Stimulated activated CD8-positive, alpha-beta memory T cell treated with anti-CD3 and anti-CD28 coated beads, Interleukin-2, amount 100 ng/mL, for 48 hours (primary cell): ENCODE measurements at places on chromosomes 12 and 14.

DNA sequence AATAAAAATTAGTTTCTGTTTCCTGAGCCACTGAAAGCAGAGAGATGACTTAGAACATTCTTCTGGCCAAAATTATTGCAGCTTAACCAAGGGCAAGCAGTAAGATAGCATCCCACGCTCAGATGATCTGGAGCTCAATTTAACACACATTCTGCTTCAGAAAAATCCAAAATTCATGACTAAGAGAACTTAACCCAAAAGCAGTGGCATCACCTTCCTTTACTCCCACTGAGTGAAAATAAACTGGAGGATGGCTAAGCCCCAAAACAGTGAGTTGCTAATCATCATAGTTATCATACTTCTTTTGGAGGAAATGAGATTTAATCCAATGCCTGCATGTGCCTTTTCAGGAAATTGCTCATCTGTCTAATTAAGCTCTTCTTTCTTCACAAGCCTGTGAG, 195.4 kb downstream of the DUSP6 start:
- no peak for DNase-seq

- no peak for DNase-seq
These were observed 822 bp upstream of the RDH5 start for GRCh38 chr12:55719371-55719770.

GRCh38 chr12:114266536-114266935, 139.4 kb downstream of the TBX5 start:
- no peak for DNase-seq

GRCh38 chr12:26396402-26396801, 201.0 kb downstream of the SSPN start:
- no peak for DNase-seq

- no peak for DNase-seq
These were observed 12.3 kb downstream of the EMP1 start for GRCh38 chr12:13208533-13209435.

- no peak for DNase-seq
These were observed 21.1 kb downstream of the KRT18 start for GRCh38 chr12:52969828-52970569.

GRCh38 chr14:50726372-50727107, 58.4 kb upstream of the SAV1 start:
- no peak for DNase-seq

DNA sequence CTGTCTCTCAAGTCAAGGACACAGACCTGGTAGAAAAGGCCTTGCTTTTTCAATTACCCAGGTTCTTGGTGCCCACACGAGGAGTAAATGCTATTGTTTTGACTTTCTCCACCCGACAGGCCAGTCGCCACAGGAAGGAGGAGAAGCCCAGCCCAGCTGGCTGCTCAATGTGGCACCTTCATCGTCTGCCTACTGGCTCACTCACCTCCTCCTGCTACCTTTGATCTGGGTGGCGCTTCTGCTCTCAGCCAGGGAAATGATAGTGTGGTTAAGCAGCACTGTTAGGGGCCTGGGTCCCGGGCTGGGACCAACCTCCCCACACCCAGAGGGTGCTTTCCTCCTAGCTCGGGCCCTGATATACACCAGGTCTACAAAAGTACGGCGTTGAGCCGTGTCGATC, 75.0 kb upstream of the FZD10 start:
- DNase-seq: no peak

DNA sequence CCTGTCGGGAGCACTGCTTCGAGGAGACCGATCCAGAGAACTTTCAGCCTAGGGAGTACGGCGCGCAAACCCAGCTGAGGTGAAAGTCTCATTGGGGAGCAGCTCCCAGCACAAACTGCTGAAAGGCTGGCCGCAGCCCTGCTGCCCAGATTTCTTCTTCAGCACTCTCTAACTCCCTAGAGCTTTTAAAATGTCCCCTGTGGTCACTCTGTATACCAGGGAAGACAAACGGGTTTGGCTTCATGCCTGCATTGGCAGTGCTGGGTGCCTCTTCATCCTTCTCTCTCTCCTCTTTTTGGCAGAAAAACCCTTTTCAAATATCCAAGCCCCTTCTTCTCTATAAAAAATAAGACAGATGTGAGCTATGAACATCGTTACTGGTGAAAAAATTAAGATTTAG, 34.9 kb downstream of the BBS10 start:
- no peak for DNase-seq
